Stimulated activated CD4-positive, alpha-beta T cell treated with anti-CD3 and anti-CD28 coated beads, Interleukin-2, amount 100 ng/mL, for 24 hours (primary cell): ENCODE measurements at places on chromosomes 12 and 14.

GRCh38 chr12:93670104-93670503, 7.1 kb upstream of the CRADD start:
- no peak for DNase-seq

- no peak for DNase-seq
Observed at GRCh38 chr12:21773263-21773741, 1.2 kb downstream of the KCNJ8 start.

GRCh38 chr14:64508215-64508776, 3.7 kb downstream of the ZBTB1 start:
- DNase-seq, result no peak

- no peak for DNase-seq
Observed at GRCh38 chr12:106594447-106594846, 11.6 kb downstream of the RFX4 start.

DNA sequence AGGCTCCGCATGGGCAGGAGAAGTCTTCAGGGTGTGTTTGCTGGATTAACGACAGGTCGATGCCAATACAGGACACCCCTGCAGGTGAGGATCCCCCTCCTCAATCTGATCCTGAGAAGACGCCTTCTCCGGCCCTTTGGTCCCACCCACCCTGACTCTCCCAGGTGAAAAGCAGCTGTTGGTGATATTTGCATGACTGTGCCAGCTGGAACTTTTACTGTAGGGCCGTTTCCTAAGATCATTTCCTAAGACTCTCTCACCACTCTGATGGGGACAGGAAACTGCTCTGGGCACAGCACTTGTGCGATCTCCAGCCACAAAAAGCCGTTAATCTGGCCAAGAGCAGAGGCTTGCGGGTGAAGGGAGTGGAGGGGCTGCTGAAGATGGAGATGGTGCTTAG, 16.8 kb upstream of the EIF5 start:
- DNase-seq, result no peak

DNA sequence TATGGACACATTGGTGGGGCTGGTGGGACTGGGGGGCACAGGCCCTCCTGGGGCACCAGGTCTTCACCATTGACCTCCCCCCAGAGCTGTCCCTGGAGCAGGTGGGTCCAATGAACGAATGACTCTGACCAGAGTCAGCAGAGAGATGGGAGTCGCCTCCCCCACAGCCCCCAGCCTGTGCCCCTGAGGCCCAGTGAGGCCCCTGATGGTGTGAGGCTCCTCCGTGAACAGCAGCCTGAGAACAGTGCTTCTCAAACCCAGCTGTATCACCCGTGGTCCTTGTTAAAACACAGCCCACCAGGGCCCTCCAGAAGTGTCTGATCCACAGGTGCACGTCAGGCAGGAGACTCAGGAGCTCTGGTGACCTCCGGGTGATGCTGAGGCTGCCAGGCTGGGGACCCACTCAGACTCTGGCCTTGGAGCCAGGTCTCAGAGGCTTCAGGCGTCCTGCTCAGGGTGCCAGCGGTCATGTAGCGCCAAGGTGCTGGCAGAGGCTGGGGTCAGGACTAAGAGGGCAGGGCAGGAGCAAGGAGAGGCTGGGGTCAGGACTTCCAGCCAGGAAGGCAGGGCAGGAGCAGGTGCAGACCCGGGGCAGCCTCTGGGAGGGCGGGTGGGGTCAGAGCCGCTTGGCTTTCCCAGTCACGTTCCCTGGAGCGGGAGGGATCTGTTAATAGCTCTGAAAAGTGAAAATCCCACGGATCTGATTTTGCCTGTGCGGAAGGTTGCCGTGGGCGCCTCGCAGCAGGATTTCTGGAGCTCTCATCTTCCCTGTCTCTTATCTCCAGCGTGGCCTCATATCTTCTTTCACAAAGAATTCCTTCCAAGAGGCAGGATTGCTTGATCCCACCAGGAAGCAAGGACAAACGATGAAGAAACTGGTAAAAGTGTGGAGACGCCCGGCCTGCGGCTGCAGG, 35.0 kb downstream of the GALNT9 start:
- no peak for DNase-seq
